ENCODE measurements at places on chromosomes 3 and 15.
A peak's percentile ranks its signal among the peaks of the same experiment; 100 is the strongest.

DNA sequence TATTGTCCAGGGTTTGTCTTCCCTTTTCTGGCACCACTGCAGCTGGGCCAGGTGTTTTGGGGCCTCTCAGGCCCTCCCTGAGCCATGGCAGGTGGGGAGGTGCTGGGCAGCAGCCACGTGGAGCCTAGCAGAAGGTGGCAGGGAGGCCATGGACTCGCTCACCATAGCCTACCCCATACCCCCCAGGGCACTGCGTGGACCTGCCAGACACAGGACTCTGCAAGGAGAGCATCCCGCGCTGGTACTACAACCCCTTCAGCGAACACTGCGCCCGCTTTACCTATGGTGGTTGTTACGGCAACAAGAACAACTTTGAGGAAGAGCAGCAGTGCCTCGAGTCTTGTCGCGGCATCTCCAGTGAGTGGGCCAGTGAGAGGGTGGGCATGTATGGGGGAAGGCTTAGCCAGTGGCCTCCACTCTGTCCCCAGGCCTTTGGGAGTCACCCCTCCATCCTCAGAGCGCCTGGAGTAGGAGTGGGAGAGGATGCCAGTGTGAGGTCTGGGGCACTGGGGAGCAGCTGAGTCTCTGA is 11.9 kb downstream of the SPINT1 start:
- DNase-seq, result no peak

DNA sequence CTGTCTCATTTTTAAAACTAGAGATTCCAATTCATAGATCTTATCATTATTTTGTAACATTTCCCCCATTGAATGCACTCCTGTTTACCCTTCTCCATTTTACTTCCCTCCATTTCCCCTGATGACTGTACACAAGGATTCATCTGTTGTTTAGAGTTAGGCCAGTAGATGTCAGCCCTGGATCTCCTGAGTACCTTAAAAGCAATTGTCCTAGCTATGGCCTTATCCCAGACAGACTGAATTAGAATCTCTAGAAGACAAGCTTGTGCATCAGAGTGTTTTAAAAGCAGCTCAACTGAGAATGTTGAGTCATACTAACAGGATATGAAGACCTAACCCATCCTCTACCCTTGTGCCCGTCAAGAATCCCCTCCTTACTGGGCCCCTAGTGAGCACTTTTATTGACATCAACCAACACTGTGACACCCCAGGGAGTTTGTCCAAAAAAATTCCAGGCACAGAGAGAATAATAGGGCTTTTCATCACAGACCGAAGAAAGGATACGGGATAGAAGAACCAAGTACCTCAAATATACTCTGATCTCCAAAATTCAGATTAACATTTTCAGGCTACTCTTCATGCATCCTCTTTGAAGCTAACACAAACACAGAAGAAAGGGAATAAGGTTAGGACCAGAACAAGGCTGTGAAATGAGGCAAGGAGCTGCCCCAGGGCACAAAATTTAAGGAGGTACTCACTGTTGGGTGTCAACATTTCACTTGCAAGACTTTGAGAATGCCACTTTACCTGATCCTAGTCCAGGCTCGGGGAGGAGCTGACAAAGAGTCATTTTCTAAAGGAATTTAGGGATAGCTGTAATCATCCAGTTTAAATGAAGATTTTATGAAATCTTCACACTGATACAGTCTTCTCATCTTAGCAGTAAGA is 17.1 kb downstream of the ZBED2 start:
- peak; percentile 48 for DNase-seq

- no peak for DNase-seq
These were observed 361.2 kb downstream of the DIPK2A start for GRCh38 chr3:144332868-144333267.

DNA sequence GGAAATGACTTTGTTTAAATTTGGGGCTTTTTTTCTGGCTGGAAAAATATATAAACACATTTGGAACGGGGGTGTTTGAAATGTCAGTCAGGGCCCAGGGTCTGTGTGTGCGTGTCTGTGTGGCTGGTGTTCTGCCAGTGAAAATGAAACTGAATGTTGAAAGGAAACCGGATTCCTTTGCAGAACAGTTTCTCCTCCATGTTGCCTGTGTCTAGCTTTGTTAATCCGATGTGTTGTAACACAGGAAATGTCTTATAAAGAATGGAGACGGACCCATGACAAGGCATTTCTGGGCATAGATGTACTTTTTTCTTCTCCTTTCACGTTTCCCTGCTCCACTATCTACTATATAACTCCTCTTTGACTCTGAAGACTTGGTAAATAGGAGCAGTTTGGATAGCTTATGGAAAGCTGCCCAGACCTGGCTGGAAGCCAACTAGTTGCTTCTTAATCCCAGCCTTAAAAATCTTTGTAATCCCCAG is 2.8 kb downstream of the SQOR start:
- peak; percentile 82 for DNase-seq

DNA sequence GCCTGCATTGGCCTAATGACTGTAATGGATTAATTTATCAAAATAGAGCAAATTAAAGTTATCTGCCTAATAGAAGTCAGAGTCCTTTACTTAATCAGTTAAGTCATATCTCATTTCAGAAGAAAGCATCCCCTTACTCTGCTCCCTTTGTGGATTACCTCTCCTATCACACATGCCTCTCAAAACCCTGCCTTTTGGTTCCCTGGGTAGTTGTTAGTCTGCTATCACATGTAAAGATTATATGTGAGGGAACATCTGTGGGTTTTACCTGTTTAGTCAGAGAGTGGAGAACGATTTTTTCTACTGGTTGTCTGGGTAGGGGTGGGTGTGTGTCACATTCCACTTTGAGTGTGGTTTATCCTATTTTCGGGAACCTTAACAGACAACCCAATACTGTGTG is 16.4 kb downstream of the UBE2E2 start:
- no peak for DNase-seq

GRCh38 chr15:84633311-84634227 is 20.5 kb downstream of the WDR73 start:
- peak; percentile 48 for DNase-seq

GRCh38 chr3:36751326-36751725 is 13.0 kb downstream of the DCLK3 start:
- no peak for DNase-seq

GRCh38 chr3:171248426-171249111 is 211.6 kb downstream of the TNIK start:
- no peak for DNase-seq

- peak; percentile 39 for DNase-seq
These were observed at the start of gene ADAMTS9 for GRCh38 chr3:64687781-64688604. Gene ADAMTS9 (minus strand): TSS chr3:64688000. CDS start chr3:64687657, 343 bp downstream.

- no peak for DNase-seq
These were observed 27.3 kb downstream of the CCDC33 start for GRCh38 chr15:74263466-74263865.

DNA sequence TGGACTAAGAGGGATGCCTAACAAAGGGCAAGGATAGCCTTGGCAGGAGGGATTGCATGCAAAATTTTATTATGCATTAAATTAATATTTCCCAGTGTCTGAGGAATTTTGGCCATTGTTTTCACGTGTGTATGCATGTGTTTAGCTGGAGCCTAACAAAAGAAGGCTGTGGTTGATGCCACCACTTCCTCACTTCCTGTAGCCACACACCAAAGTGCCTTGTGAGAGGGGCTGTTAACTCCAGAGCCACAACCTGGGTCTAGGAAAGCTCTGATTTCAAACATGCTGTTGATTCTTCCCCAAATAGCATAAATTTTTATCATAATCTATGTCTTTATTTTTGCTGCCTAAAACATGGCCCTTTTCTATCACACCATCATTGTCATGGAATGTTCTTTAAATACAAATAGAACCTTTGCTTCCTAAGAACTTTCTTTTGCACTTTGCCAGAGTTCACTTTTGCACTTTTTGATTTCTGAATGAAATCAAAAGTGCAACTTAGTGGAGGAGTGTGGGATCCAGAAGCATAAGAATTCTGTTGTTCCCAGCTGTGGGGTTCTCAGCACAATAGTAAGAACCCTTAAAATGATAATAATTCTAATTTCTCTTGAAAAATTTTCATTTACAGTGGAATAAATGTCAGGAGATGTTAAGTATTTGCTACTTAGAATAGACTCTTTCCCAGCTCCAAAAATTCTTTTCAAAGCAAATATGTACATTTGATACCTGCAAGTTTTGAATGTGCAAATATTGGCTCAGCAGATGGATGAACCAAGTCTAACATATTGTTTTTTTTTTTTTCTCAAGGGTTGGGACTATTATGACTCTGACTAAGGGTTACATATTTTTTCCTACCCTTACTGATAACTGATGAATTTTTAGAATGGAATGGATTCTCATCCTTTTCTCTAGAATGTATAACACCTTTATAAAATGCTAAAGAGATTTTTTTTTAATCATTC is 35.6 kb upstream of the SPTSSB start:
- DNase-seq, result no peak
